ENCODE measurements at places on chromosomes 1 and 21.

- no peak for DNase-seq
Observed at GRCh38 chr1:228697207-228698016, 37.9 kb upstream of the RHOU start.

DNA sequence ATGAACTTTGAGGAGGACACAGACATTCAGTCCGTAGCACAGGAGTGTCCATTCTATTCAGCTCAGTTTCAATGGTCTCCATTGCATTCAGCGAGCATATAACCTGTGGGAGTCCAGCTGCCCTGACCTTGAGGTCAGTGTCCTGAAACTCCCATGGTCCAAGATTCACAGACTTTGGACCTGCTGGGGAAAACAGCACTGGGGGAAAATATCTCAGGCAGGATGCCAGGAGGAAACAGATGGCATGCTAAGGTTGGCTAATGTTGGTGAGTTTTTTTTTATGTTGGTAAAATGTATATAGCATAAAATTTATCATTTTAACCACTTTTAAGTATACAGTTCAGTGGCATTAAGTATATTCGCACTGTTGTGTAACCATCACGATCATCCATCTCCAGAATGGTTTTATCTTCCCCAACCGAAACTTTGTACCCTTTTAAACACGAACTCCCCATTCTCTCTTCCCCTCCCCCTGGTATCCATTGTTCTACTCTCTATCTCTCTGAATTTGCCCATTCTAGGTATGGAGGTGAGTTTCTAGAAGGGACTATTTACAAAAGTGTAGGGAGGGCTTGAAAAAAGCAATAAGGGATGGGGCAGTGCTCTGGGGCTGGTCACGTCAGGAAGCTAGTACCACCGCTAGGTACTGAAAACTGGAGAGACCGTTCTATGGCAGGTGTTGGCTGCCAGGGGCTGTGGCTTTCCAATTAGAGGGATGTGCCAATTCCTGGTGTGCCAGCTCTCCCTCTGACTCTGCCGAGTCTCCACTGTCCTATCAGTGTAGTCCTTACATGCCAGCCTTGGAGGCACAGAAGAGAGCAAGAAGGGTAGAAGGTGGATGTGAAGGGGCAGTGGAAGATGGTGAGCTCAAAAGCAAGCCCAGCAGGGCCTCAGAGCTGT lies 85.3 kb downstream of the FOXD2 start:
- DNase-seq = no peak

- no peak for DNase-seq
Observed at GRCh38 chr21:27154451-27155129, 187.7 kb upstream of the ADAMTS5 start.

- no peak for DNase-seq
Observed at GRCh38 chr1:225746361-225747179, 31.1 kb upstream of the SRP9 start.

DNA sequence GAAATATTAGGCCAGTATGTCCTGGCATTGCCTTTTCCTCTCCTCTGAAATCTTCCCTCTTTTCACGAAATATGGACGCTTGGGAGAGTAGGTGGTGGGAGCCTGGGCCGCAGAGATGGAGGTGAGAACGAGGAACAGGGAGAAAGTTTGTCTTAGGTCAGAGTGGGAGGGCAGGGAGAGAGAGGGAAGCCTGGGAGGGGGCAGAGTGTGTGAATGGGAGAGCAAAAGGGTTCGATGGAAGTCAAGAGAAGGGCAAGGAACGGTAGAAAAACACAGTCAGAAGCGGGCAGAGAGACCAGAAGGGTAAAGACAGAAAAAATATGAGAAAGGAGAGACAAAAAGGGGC lies 1.2 kb downstream of the TRABD2B start:
- DNase-seq = no peak

- peak; percentile 4 for DNase-seq
Observed at GRCh38 chr1:83508485-83509151, 490.3 kb downstream of the TTLL7 start.

- no peak for DNase-seq
Observed at GRCh38 chr1:37255136-37255795, 219.1 kb upstream of the ZC3H12A start.

DNA sequence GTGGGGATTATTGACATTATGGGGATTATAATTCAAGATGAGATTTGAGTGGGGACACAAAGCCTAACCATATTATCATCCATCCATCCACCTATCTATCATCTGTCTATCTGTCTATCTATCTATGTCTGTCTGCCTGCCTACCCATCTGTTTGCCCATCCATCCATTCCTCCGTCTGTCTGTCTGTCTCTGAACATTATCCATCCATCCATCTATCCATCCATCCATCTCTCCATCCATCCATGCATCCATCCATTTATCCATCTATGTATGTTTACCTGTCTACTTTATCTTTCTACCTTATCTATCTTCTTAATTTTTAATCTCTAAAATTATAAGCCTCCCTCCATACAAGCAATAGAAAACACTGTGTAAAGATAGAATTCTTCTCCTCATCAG lies 47.4 kb downstream of the SH3BGR start:
- DNase-seq = no peak

- DNase-seq = no peak
Observed at GRCh38 chr1:206508956-206509355, 1.6 kb downstream of the RASSF5 start.

GRCh38 chr1:221667504-221667903 lies 74.4 kb downstream of the DUSP10 start:
- no peak for DNase-seq

GRCh38 chr1:68131261-68131660 lies 80.8 kb upstream of the DIRAS3 start:
- no peak for DNase-seq

DNA sequence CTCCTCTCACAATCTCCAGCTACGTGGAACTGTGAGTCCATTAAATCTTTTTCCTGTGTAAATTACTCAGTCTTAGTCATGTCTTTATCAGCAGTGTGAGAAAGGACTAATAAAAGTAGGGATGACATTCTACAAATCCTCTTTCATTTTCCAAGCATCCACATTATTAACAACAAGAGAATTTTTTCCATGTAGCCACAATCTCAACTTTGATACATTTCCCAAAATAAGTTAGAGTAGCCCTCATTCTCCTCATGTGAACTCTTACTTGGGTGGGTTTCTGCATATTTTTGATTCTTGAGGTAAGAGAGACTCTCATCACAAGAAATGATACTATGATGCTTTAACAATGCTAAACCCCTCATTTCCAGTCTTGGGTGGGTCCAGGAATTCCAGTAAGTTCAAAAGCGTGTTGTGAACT lies 52.8 kb downstream of the TNFSF18 start:
- no peak for DNase-seq
